ENCODE measurements at places on chromosomes 2 and 18. TPM values are rescaled to one million over a fixed set of nuclear protein-coding genes. Genes with fewer than 3 reads are reported as not detected.

- no peak for DNase-seq
Measured at GRCh38 chr2:239035361-239035814, 187.5 kb downstream of the TWIST2 start.

DNA sequence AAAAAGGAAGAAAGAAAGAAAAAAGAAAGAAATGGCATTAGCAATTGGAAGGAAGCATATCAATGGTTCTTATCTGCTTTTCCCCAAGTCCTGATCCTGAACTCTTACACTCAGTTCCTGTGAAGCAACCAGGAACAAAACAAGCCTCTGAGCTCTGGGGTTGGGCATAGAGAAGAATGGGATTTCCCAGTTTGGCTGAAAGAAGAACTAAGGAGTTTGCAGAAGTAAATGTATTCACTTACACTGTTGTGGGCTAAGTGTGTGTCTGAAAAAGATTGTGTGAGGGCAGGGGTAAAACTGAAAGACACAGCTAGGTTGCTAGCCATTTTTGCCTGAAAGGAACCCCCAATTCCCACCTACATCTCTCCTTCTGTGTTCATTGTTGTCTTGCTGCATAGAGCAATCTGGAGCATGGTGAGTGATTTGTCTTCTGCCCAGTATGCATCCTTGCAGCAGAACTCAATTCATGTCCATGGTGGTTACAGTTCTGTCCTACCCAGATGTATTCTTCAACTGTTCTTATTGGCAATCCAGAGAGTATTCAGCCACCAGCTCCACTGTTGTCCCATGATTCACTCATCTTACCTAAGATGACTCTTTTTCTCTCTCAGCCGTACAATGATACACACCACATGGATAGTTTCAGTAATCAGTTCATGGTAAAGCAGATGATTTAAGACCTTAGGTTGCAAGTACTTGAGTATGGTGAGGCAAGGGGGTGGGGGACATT lies 348.7 kb downstream of the ARHGAP15 start:
- DNase-seq: no peak

DNA sequence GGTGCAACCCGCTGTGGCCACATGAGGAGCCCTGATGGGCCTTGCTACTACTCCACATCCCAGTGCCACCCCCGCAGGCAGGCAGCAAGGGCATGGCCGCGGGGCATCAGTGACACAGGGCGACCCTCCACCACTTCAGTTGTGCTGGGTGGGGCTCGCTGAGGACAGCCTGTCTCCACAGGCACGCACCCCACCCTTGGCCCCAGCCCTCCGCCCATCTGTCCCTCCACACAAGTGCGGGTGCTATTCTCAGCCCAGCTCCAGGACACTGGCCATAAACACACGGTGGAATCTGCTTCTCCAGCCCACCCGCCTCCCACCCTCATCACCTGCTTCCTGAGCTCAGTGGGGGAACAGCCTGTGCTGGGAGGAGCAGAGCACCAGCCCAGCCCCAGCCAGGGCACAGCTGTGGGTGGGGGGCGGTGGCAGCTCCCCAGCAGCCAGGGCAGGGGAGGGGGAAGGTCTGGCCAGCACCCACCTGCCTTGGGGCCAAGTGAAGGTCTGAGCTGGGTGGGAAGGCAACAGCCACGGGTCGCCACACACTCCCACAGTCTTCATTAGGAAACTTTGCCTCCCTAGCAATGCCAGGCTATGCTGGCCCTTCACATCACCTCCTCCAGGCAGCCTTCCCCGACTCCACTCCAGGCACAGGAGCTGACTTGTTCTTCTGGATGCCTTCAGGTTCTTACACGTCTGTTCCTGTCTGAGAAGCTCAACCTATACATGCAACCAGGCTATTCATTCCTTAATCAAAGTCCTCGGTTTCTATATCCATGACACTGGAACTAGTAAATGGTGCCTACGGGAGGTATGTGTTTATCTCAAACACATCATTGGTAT lies 16.5 kb downstream of the BIN1 start:
- DNase-seq: no peak

GRCh38 chr2:69604836-69605235 lies 38.7 kb downstream of the AAK1 start:
- DNase-seq: no peak

- no peak for DNase-seq
Measured at GRCh38 chr2:236498369-236498768, 71.3 kb upstream of the ACKR3 start.

DNA sequence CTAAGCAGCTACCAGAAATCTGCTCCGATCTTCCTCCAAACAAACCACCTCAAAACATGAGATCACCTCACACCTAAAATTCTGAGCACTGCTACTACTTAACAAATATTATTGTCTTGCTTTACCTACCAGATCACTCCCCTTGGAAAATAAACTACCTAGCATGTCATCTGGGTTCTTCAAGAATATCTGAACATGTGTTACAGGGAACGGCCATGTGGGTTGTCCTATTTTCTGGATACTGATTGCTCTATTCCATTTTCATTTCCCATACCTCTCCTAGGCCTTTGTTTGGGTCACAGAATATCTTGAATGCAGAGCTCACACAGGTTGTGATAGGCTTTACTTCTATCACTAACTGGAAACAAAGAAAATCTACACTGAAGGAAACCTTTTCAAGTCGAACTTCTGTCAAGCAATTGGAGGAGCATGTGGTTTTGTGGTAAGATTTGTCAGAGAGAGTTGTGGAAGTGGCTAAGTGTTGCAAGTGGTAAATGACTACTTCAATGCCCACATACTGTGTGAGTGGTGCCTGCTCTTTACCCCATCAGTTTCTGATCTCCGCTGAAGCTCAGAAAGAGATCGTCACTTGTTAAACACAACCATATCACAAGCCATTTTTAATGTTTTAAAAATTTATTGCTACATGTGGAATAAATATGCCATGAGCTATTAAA lies 739.1 kb upstream of the ZEB2 start:
- no peak for DNase-seq

- DNase-seq: no peak
Measured at GRCh38 chr2:133862400-133862977, 294.2 kb upstream of the NCKAP5 start.

DNA sequence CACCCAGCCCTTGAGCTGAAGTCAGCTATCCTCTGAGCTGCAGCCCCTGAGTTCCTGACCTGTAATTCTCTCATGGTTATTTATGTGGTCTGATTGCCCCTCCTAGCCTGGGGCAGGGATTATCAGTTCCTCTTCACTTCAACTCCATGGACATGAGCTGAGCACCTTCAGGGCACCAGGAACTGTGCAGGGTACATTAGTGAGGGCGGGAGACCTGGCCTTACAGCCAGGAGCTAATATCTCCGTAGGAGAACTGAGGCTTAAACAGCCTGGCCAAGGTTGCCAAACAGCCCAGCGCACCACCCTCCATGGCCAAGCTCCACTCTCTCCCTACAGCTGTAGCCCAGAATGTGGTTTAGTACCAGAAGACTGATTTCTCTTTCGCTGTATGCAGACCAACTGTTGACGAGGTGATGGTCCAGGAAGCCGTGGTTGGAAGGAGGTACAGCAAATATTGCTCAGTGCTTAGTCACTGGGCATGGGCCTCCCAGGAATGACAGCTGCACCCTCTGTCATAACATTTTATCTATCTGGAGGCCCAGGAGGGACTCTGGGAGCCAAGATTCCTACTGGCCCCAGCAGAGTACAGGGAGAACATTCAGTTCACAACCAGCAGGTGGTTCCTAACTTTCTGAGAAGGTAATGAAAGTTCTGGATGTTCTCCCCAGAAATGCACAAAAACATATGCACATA lies 228.7 kb upstream of the SIX2 start:
- DNase-seq: no peak

DNA sequence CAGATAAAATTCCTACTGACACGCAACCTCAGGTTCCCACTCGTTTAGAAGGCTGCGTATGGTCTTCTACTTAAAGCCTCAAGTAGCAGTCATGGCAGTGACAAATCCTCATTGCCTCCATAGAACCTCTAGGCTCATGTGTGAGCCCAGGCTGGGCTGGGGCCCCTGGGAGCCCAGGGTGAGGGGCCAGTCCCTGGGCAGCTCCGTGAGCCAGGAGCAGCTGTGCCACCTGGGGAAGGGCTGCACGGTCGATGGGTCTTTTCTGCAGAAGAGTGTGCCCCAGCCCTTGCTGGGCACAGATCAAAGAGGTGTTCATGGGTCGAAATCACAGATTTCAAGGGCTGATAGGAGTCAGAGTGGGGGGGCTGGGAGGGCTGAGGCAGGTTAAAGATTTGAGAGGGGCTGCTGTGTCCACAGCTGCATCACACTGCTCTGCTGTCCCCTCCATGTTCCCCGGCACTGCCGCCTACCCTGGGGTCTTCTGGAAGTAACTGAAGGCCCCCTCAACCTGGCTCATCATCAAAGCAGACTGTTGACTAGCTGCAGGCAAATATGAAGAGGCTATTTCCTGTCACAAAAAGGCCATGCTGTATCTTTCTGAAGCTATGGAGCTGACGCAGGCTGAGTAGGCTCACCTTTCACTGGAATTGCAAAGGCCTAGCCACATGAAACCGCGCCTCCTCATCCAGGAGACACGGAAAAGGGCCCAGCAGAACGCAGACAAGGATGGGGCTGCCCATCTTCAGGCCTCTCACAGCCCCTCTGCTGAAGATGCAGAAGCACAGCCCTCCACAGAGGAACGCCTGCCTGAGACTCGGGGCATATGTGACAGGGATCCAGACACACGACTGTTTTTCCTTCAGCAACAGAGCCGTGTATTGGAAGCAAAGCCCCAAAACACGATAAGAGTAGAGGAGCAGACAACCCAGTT lies 35.7 kb upstream of the ALPP start:
- no peak for DNase-seq

- no peak for DNase-seq
Measured at GRCh38 chr18:13564579-13564978, 161.8 kb downstream of the FAM210A start.

- no peak for DNase-seq
Measured at GRCh38 chr2:12669036-12669435, 47.7 kb upstream of the TRIB2 start.

- DNase-seq: no peak
Measured at GRCh38 chr18:62106271-62106670, 80.6 kb downstream of the PIGN start.

DNA sequence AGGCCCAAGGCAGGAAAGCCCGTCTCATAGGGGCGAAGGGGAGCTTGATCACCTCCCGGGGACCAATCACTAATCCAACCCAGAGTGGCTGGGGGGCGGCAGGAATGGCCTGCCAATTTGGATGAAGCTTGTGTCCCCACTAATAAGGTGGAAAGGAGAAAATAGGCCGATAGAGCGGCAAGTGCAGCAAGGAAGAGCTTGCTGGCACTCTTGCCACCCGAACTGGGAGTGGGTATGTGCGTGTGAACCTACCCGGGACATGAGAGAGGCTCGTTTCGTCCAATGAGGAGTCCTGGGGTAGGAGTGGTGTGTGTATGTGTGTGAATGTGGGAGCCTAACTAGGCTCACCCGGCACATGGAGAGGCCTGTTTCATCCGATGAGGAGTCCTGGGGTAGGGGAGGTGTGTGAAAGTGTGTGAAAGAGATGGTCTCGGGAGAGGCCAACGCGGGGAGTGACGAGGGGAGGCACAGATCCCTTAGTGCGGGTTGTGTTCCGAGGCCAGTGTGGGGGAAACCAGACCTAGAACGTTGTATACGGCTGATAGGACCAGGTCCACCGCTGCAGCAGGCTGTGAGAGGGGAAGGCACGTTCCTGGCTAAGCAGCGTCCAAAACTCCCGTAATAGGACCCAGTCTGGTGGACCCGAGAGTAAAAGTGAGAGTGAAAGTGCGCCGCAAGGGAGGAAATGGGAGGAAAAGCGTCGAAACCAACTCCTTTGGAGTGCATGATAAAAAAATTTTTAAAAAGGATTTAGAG lies 47.1 kb upstream of the SELENOI start:
- DNase-seq: peak; percentile 36

GRCh38 chr18:25457601-25458000 lies 105.6 kb upstream of the ZNF521 start:
- no peak for DNase-seq

DNA sequence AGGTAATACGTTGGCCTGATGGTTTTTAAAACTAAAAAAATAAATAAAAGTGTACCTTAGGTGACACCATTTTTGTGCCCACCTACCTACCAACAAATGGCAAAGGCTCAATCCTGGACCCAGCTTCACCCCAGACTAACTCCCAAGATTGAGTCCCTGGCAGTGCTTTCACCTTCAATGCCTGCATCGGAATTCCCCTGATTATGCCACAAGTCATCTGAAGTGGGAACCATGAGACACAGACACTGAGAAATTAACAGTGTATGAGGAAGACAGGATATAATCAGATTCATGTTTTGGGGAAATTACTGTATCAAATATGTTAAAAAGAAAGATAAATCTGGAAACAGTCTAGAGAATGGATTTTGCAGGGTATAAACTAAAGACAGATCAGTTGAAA lies 41.6 kb downstream of the ZBTB14 start:
- no peak for DNase-seq

DNA sequence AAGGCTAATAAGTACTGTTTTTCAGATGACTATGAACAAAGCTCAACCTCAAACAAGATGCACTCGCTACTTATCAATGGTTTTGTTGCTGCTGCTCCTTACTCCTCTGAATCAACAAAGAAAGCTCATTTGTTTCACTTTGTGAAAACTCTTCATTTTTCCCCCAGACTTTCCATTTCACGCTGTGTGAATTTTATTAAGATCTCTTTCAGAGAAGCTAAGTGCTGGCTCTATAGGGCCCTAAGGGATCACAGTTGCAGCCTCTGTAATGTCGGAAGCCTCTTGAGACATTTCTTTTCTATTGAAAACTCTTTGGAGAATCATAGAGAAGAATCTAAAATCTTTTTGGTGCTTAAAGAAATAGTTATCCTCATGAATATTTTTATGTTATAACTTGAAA lies 209.8 kb downstream of the CD226 start:
- no peak for DNase-seq

GRCh38 chr18:12476955-12477354 lies 69.2 kb downstream of the PRELID3A start:
- no peak for DNase-seq

DNA sequence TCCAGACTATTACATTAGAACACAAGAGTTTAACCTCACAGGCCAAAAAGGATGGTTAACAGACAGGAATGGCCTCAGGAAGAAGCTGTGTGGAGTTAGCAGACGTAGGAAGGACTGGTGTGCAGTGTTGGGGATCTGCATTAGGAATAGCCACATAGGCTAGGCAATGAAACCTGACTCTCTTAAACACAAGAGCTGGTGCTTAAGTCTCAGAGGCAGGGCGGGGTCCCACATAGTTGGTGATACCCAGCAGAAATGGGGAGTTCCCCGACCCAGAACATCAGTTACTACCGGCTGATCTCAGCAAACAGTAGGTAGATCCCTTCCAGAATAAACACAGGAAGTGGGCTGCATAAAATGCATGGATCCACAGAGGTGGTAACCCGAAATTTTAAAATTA lies 64.1 kb downstream of the CCDC93 start:
- DNase-seq: no peak

GRCh38 chr2:20612925-20613916 lies 37.7 kb downstream of the HS1BP3 start:
- DNase-seq: no peak

TSPYL6 gene
- not detected for polyA plus RNA-seq

MAP3K19 gene
- polyA plus RNA-seq: 0.20 TPM

AQP12B gene
- polyA plus RNA-seq: 0.17 TPM

PIK3C3 gene
- 81.8 TPM for polyA plus RNA-seq

COLEC11 gene
- polyA plus RNA-seq: 0.72 TPM

RGPD3 gene
- polyA plus RNA-seq: 0.23 TPM

SKOR2 gene
- not detected for polyA plus RNA-seq

All from left renal pelvis (tissue), 4 donors.